Tibial nerve (tissue), 4 donors: ENCODE measurements at places on chromosomes 2 and 18. TPM values are rescaled to one million over a fixed set of nuclear protein-coding genes. Genes with fewer than 3 reads are reported as not detected.

Gene OSR1
- 15.1 TPM for total RNA-seq

Gene CNNM3
- 23.4 TPM for total RNA-seq

Gene ERMN
- total RNA-seq, result 1.2 TPM

Gene ZNF532
- total RNA-seq, result 125 TPM

Gene AP1S3
- total RNA-seq, result 1.5 TPM

Gene SCN9A
- 8.2 TPM for total RNA-seq

Gene TWIST2
- 140 TPM for total RNA-seq

Gene MRO
- total RNA-seq, result 1.4 TPM

Gene VWA3B
- not detected for total RNA-seq

Gene LOXHD1
- under 0.01 TPM for total RNA-seq
